ENCODE measurements at places on chromosomes 1 and 21.

GRCh38 chr1:56123421-56123820, 455.9 kb downstream of the PLPP3 start:
- no peak for DNase-seq

DNA sequence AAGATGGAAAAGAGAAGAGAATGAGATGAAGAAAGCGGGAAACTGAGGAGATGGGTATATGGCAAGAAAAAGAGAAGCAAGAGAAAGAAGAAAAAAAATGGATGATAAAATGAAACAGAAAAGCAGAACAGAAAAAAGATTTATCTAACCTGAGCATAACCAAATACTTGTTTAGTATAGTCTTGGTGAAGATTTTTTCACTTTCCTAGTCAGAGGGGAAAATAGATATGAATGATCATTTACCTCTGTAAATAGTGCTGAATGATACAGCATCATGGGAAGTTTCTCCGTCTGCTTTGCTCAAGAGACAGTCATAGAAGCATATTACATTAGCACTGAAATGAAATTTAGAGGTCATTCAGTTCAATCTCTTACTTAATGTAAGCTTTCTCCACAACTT, 36.1 kb upstream of the PLPPR4 start:
- no peak for DNase-seq

- no peak for DNase-seq
These were observed 867.8 kb downstream of the TTLL7 start for GRCh38 chr1:83130886-83131691.

- DNase-seq = no peak
These were observed 8.5 kb upstream of the EXO1 start for GRCh38 chr1:241839369-241839979.

- no peak for DNase-seq
These were observed 33.3 kb downstream of the ZNF281 start for GRCh38 chr1:200376528-200376927.

All from stimulated activated CD8-positive, alpha-beta memory T cell treated with anti-CD3 and anti-CD28 coated beads, Interleukin-4, amount 100 ng/mL, for 1 hour (primary cell).